Esophagus squamous epithelium (tissue), 5 donors: ENCODE measurements at places on chromosomes 3 and 15.

GRCh38 chr15:101489237-101489598 lies 289 bp downstream of the PCSK6 start:
- no peak for DNase-seq

- DNase-seq = no peak
Measured at GRCh38 chr3:58924578-58924977, 125.2 kb downstream of the CFAP20DC start.

DNA sequence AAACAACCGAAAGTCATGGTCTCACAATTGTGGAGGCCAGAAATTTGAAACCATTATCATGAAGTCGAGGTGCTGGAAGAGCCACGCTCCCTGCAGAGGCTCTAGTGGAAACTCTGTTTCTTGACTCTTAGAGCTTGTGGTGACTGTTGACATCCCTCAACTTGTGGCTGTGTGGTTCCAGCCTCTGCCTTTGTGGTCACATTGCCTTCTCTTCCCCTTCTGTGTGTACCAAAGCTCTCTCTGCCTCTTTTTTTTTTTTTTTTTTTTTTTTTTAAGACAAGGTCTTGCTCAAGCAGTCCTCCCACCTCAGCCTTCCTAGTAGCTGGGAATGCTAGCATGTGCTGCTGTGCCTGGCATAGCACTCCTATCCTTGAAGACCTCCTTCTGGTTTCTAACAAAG lies 48.7 kb upstream of the CRTC3 start:
- no peak for DNase-seq

DNA sequence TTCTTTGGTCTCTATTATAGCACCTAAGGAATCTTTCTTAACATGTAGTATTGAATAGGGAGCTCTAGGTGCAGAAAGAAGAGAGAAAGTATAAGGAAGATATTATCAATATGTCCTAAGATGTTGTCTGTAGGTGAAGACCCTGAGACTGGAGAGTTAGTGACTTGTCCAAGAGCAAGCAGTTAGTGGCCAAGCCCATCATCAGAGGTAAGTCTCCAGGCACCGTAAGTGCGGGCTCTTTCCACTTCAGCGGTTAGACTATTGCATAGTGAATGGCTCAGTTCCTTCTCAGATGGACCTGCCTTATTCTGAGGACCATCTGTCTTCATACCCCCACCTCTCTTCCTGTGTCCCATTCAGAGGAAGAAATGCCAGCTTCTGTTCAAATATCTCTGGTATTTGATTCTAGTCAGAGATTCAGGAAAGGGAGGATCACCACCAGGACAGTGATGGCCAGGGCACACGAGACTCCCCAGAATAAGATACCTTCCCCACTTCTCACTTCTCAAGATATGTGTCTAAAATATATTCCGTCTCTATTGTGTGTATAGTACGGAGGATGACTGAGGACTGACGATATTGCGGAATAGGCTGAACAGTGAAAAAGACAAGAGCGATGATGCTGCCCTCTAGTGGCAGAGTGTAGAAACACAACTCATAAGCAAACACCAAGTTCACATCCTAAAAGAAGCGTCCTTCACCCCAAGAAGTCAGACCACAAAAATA lies 19.1 kb upstream of the ADGRG7 start:
- no peak for DNase-seq

GRCh38 chr15:52760562-52760961 lies 29.6 kb downstream of the ONECUT1 start:
- DNase-seq = no peak

DNA sequence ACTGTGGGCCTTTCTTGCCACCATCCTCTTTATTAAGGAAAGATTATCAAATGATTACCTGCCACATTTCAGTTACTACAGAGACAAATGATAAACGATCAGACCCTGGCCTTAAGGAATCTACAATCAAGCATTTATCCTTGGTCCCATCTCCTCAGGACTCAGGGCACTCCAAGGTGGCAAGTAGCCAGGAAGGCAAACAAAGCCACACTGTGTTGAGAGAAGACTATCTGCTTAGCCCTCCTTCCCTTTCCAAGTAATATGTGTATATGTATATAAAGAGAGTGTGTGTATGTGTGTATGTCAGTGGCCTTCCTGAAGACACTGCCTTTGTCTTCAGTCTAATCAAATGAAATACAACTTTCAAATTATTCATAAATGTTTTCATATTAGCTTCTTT lies 490.1 kb upstream of the ATP11B start:
- no peak for DNase-seq

- DNase-seq = no peak
Measured at GRCh38 chr3:108645364-108645763, 55.8 kb downstream of the DZIP3 start.

GRCh38 chr15:35540021-35540420 lies 5.9 kb downstream of the DPH6 start:
- no peak for DNase-seq
